ENCODE measurements at places on chromosomes 5 and 9.

- no peak for DNase-seq
Observed at GRCh38 chr9:69044240-69045219, 9.0 kb downstream of the FXN start.

DNA sequence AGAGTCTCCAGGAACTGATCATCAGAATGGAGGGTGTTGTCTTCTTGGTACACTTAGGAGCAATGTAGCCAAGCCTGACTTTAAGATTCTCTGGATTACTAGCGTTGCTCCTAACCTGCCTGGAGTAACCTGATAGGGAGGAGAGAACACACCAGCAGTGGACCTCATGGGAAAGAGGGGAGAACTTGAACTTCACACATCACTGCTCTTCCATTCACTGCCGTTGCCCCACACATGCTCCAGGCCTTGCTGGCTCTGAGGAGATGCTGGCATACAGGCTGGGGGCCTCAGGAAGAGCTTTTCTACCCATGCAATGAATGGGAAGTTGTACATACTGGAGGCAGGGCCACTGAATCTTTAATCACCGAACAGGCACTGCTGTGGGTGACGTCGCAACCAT, 60.3 kb upstream of the ADAMTS16 start:
- no peak for DNase-seq

- no peak for DNase-seq
Observed at GRCh38 chr9:14205463-14205862, 108.5 kb downstream of the NFIB start.

DNA sequence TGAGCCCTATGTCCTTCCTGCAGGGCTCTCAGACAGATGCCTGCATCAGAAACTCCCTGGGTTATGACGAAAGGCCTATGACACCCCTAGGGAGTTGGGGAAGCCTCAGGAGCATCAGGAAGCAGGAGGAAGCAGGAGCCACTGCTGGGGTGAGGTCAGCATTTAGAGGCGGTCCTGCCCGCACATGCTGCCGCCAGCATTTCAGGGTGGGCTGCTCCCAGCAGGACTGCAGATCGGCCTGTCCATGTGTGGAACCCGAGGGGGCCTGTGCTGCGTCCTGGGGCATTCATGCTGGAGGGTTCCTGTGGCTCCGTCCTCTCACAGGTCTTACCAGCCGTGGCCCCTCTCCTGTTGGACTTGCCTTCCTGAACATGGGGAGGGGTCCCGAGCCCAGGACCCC, 6.9 kb downstream of the NKD2 start:
- DNase-seq = no peak

DNA sequence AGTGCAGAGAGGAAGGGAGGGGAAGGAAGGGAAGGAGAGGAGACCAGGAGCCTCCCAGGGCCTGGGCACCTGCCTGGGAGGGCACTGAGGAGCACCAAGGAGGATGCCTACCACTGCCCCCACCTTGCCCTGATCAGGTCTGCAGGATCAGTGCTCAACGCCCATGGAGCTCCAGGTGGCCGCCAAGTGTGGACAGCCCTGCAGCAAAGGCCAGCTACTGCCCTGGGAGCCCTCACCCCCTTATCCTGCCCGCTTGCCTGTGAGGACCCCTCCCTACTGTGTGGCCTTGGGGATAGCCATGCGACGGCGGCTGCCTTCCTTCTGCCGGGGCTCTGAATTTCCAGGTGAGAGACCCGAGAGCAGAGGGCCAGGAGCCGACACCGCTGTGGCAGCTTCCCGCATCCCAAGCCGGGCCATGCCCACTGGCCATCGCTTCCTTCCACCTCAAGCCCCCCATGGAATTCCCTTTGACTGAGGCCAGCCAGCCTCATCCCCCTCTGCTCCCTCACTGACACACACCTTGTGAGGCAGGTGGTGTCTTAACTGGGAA, 12.4 kb downstream of the ADAMTS2 start:
- no peak for DNase-seq

GRCh38 chr5:158814521-158814920, 285.2 kb downstream of the EBF1 start:
- DNase-seq = no peak

GRCh38 chr5:65760504-65761275, 38.7 kb downstream of the NLN start:
- peak; percentile 37 for DNase-seq

- no peak for DNase-seq
Observed at GRCh38 chr5:35803191-35803651, 53.5 kb upstream of the IL7R start.

DNA sequence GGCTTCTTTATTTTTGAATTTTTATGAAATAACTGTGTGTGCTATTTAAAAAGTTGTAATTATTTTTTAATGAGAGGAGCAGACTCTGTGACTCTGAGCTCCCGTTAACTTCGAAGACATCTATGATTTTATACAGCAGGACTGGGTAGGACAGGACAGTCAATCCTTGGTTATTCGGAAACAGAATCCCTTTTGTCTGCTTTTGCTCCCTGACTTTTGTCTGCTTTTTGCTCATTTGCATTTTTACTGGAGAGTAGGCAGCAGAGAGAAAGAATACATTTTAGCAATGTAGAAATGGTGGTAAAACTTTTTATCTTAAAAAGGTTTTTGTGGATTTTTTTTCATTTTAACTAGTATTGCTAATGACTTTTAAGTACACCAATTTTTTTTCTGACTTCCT, 303.6 kb downstream of the ARHGAP26 start:
- no peak for DNase-seq

DNA sequence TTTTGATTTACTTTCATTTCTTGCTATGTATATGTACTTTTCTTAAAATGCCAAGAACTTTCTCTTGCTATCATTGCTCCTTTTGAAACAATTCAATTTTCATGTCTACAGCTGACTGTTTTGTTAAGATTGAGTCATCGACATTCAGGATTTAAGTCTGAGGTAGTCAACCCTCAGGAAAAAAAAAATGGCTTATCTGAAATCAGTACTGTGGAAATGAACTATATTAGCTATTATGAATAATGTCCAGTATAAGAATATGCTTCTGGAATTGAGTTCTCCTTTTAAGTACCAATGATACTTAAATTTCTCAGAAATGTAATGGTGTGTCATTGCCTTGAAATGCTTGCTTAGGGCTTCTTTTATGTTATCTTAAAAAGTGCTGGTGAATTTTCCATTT, 37.9 kb downstream of the TNFAIP8 start:
- no peak for DNase-seq

DNA sequence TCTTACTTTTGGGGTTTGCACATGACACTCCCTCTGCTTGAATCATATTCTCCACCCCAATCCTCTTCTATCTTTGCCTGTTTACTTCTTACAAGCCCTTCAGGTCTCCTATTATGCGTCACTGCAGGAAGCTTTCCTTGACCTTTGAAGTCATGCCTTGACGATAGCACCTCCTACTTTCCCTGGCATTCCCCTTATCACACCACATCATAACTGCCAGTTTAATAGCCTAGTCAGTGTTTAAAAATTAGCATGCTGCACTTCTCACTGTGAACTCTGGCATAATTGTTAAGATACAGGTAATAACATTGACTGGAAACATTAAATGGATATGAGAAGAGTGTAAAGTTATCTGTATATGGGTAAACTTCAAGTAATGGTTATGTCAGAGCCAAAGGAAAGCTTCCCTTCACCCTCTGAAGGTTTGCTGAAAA, 37.1 kb upstream of the CEP120 start:
- peak; percentile 46 for DNase-seq

DNA sequence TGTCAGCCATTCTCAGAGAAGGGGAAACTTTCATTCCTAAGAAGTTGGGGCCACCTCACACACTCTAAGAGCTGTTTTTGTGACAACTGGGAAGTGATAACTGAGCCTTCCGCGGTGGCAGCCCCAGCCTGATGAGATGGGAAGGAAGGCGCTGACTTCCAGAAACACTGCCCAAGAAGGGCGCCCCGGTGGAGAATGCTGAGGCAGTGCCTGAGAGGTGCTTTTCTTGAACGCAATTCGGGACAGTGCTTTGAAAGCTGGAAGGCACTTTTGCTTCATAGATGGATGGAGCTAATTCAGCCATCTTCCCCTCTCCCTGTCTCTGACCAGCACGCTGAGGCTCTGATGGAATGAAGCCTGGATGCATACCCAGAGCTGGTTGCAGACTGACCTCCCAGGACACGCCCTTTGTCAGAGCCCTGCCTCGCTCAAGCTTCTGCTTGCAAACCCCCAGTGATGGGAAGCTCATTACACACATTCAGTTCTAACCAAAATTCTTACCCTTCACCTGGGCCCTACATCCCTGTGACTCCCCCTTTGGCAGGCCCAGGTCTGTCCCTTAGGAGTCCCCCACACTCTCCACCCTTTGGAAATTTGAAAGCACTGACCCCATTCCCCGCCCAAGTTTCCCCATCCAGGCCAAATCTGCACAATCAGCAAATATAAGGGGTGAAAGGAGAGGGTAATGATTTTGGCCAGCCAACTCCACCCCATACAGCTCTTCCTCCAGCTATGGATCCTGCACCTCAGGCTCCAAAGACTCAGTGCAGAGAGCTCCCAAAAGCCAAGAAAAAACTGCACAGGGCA, 66.6 kb upstream of the SLC25A51 start:
- no peak for DNase-seq

DNA sequence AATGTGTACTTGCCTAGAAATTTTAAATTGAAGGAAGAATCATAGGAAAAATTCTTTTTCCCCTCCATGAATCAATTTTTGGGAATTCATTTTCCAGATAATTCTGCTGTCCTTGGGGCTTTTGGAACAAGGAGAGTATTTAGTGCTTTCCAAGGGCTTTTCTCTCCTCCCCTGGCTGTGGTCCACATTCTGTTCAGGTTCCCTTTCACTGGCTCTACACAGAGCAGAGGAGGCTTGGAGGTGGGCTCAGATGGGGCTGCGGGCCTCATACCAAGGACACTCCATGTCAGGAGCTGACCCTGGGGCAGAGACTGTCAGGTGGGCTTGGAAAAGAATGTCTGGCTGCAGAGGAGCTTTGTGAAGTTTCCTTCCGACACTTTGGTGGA, 128.1 kb downstream of the GADD45G start:
- no peak for DNase-seq

DNA sequence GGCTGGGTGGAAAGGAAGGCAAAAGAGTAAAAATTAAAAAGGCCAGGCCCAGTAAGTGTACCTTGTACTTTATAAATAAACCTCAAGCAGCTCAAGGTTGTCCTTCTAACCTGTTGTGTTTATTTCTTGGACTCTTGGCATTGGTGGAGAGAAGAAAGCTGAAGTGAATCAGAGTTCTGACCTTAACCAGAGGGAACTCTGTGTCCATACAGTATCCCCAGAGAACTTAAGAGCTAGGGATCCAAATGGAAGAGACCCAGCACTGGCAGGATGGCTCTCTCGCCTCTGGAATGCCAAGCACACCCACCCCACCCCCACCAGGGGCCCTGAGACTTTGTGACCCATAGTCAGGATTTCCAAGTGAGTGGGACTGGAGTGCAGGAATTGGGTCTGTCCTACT, 14.2 kb downstream of the NUDT2 start:
- no peak for DNase-seq

- DNase-seq = no peak
Observed at GRCh38 chr9:130735566-130735965, 42.0 kb downstream of the EXOSC2 start.

- no peak for DNase-seq
Observed at GRCh38 chr5:154844809-154845208, 5.6 kb downstream of the FAXDC2 start.

GRCh38 chr5:160297776-160298175, 14.6 kb downstream of the CCNJL start:
- DNase-seq = no peak

GRCh38 chr9:68683433-68683832, 21.6 kb upstream of the PIP5K1B start:
- DNase-seq = no peak

DNA sequence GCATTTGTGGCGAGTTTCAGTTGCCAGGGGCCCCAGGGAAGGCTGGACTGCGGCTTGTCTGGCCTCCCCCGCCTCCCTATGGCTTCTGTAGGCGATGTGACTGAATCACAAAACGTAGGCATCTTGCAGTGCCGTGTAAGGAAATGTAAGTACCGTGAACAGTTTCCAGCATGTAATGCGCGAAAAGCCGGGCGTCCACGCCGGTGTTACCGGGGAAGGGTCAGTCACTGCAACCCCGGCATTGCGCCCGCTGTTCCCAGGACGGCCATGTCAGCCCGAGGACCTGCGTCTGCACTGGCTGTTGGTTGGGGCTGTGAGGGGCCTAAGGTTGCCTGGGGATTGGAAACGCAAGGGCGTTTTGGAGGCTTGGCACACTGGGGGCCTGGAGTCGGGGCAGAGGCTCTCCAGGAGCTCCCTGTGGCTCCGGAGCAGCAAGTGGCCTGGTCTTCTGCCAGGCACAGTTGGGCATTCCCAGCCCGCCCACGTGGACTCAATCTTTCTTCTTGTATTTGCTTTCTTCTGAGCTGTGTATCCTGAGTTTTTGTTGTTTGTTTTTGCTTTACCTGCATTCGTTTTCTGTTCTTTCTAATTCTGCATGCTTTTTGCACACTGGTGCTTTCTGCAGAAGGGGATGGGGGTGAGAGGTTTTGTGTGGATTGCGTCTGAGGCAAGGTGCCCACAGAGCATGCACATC, 36.9 kb upstream of the PLEKHG4B start:
- DNase-seq = no peak

DNA sequence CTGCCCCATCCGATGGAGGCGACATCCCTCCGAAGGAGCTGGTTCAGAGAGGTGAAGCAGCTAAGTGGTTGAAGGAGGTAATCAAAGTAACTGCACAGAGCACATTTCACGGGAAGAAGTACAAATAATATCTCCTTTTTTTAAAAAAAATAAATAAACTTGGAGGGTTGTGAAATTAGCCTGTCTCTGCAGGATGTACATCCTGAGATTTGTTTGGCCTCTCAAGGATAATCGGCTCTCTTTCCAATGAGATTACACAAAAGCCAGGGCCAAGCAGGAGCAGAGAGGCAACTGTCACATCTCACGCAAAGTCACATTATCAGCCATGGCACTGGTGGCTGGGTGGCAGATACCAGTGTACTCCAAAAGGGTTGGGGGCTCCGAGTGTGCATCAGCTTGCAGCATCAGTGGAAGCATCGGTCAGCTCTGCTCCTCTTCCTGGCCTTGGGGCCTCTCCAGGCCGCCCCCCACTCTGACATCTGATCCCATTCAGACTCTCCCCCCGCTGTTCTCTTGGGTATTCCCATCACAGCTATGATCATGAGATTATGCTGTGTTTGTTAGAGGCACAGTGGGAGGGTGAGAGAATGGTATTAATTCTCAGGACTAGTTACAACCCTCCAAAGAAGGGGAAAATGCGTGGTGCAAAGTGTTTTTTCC, 109.9 kb downstream of the UGCG start:
- DNase-seq = no peak

GRCh38 chr5:135040034-135040332, 6.0 kb upstream of the PITX1 start:
- no peak for DNase-seq

DNA sequence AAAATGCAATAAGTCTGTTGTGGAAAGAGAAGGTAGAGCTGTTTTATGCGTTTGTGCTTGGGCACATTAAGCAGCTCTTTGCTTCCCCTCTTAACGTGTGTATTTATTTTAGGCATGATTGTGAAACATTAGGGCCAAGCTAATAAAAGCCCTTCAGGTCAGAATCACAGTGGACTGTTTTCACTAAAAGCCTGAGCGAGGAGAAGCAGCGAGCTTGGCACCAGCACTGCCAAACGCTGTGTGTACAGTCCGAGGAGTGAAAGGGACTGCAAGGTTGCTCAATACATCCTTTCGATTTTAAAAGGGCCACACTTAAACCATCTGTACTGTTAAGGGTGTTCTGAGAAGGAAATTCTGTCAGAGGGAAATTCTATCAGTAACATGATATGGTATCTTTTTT, 107.2 kb upstream of the CKMT2 start:
- no peak for DNase-seq

All from activated naive CD4-positive, alpha-beta T cell treated with anti-CD3 and anti-CD28 coated beads, Interleukin-2, amount 50 U/mL, for 16 hours (primary cell).